ENCODE measurements at places on chromosomes 6 and 20.

GRCh38 chr20:38170826-38171674 lies 6.0 kb upstream of the TGM2 start:
- DNase-seq = no peak

DNA sequence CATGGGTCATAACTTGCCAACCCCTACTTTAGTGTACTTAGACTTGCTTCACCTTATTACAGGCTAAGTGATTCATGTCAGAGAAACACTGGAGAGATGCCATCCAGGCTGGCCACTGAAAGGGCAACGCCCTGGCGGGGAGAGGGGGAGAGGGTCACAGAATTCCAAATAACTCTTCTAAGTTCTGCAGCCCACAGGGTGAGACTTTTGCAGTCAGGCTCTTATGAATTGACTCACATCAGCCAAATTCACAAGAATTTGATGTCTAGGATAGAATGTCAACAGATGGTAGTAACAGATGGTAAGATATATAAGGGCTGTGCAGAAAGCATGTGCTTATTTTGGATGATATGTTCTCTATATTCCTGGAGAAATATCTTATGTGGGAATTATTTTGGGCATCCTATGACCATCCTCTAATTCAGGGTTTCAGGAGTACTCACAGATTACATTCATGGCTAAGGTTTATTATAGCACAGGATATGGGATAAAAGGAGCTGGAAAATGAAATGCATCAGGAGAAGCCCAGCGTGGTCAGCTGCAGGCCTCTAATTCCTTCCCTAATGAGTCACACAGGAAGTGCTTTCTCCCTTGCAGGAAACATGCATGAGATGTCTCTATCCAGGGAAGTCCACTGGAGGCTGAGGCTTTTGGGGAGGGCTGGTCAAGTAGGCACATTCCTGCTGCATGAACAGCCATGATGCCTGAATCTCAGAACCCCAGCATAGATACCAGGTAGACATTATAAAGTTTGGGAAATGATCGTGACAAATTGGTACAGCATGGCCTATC lies 58.7 kb upstream of the RIN2 start:
- no peak for DNase-seq

GRCh38 chr6:16181439-16182297 lies 52.8 kb downstream of the MYLIP start:
- DNase-seq = no peak

GRCh38 chr6:107144666-107145065 lies 29.4 kb upstream of the BEND3 start:
- no peak for DNase-seq

DNA sequence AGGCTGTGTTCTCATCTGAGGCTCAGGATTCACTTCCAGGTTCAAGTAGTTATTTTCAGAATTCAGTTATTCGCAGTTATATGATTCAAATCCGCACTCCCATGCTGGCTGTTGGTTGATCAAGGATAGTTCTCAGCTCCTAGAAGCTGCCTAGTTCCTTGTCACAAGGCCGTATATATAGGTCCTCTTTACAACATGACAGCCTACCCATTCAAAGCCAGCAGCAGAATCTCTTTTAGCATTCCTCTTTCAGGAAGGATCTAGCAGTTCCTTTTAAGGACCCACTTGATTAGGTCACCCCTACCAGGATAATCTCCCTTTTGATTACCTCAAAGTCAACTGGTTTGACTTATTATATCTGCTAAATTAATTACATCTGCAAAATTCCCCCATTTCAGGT lies 23.8 kb upstream of the LAMP5 start:
- DNase-seq = no peak

DNA sequence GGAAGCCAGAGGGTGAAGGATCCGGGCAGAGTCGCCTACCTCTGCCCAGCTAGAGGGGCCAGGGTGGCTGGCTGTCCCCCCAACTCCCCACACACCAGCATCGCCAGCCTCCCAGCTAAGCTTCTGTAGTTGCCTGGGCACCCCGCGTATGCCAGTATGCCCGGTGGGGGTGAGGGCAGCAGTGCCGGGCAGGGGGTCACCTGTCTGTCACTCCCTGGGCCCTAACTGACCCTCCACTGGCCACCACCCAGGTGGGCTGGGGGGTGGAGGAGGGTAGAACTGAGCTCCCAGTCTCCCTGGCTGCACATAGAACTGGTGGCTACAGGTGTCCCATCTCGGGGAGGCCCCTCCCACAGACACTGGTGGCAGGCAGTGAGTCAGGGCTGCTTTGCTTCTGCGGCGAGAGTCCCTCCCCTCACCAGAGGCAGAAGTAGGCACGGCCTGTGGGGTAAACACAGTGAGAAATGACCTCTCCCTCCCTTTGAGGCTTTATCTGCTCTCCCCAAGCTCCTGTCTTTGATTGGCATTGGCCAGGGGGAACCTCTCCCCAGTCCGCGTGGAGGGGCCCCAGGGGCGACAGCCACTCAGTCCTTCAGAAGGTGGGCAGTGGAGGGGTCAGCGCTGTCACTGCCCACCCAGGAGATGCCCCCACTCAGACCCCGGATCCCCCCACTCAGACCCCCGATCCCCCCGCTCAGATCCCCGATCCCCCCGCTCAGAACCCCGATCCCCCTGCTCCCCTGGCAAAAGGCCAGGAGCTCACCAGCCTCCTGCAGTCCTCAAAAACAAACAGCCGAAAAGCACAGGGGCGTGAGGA lies 2.5 kb downstream of the NTSR1 start:
- no peak for DNase-seq

DNA sequence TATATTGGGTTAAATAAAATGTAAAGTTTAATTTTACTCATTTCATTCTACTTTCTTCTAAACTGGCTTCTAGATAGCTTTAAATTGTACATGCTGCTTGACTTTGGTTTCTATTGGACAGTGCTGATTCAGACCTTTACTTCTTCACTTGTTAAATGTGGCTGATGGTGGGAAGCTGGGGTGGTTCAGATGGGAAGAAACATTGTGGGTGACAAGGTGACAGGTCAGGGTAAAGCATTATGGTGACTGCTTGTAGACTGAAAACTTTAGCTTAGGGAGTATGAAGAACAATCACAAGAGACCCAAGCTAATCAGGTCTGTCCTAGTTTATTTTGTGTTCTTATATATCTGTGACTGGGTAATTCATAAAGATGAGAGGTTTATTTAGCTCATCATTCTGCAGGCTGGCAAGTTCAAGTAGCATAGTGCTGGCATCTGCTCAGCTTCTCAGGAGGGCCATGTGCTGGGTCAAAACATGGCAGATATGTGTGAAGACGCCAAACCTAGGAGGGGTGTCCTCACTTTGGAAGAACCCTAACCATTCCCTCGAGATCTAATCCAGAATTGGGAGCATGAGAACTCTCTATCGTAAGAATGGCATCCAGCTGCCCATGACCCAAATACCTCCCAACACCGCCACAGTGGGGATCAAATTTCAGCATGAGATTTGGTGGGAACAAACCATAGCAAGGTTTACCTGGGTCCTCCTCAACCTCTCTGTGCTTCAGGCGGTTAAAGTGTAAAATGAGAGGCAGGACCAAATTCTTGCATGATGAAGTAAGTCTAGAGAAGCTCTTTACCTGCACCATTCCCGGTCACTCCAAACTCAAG lies 102.8 kb downstream of the FYN start:
- DNase-seq = no peak

- peak; percentile 65 for DNase-seq
These were observed 259.1 kb downstream of the HDGFL1 start for GRCh38 chr6:22828179-22829062.

DNA sequence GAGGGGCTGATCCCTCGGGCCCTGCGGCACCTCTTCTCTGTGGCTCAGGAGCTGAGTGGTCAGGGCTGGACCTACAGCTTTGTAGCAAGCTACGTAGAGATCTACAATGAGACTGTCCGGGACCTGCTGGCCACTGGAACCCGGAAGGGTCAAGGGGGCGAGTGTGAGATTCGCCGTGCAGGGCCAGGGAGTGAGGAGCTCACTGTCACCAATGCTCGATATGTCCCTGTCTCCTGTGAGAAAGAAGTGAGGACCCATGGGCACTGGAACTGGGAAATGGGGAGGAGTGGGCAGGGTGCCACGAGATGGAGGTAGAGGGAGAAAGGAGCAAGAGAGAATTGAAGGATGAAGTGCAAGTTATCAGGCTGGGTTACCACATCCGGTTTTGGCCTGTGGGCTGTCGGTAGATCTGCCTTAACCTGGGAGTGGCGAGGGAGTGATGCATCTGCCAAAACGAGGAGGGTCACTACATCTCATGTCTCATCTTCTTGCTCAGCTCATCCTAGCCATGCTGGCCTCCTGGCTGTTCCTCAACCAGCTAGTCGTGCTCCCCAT lies 5.4 kb upstream of the PHF1 start:
- DNase-seq = no peak

- DNase-seq = no peak
These were observed 229.8 kb downstream of the FRK start for GRCh38 chr6:115830895-115831294.

GRCh38 chr6:145525038-145525437 lies 210.3 kb downstream of the EPM2A start:
- DNase-seq = no peak

DNA sequence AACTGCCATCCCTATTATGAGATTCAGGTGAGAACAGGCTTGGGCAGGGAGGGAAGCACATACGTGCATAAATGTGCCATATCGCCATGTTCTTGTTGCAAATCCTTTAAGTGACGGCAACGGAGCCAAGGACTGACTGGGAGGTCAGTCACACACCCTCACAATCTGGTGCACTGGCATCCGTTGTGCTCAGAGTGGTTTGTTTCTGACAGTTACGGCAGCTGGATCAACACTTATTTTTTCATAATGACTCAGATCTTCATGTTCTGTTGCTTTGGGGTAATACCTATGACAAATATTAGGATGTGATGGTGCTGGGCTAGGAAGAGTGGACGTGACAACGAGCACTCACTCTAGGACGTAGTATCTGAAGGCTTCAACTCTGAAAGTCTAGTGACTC lies 56.2 kb upstream of the PREP start:
- DNase-seq = no peak

DNA sequence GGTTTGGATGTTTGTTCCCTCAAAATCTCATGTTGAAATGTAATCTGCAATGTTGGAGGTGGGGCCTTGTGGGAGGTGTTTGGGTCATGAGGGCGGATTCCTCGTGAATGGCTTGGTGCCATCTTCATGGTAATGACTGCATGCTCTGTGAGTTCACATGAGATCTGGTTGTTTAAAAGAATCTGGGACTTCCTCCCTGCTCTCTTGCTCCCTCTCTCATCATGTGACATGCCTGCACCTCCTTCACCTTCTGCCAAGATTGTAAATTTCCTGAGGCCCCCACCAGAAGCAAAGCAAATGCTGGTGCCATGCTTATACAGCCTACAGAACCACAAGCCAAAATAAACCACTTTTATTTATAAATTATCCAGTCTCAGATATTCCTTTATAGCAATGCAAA lies 250.3 kb upstream of the PLN start:
- no peak for DNase-seq

- no peak for DNase-seq
These were observed 5.4 kb upstream of the DNAJC5 start for GRCh38 chr20:63889241-63890200.

- DNase-seq = no peak
These were observed 33.0 kb downstream of the FOXP4 start for GRCh38 chr6:41579088-41579610.

DNA sequence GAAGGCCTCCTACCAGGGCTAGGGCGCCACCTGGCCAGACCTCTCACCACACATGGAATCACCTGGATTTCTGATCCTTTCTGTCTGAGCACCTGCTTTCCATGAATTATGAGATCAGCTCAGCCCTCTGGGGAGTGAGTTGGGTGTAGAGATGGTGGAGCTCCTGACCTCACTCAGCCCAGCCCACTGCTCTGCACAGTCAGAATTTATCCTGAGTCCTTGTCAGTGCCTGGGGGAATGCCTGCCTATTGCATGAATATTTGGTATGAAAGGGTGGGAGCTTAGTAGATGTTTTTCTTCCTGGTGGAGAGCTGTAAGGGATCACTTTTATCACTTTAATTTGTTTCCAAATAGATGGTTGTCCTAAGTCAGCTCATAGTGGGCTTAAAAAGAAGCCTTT lies 47.5 kb downstream of the DTD1 start:
- no peak for DNase-seq

- no peak for DNase-seq
These were observed 305.5 kb downstream of the FOXC1 start for GRCh38 chr6:1915226-1915625.

DNA sequence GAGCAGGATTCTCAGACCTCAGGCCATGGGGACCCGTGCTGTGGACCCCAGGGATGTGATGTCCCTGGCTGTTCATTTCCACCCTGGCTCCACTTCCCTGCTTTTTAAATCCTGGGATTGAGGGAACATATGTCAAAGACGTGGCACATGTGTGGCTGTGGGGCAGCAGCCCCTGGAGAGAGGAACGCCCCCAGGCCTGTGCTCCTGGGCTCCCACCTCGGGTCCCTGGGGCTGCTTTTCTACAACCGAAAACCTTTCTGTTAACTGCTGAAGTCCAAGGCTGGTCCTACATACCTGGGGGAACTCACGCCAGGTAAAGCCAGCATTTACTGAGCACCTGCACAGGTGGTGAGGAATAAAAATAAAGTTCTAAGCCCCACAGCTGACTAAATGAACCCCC lies 102.3 kb upstream of the FRMD1 start:
- DNase-seq = no peak
